ENCODE measurements at places on chromosomes 12 and 14.

DNA sequence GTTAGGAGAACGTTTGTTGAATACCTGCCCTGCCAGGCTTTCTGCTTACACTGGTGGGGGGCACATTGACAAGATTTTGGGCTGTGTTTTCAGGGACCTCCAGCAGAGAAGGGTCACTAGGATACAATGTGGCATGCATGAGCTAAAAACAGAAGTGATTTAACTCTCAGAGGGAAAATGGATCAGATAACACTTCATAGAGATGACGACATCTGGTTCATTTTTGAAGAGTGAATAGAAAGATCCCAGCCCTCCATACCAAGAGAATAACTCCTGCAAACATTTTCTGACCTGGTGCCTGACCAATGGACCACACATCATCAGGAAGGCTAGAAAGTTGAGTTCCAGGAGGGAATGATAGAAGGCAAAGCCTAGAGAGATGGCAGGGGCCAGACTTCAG lies 33.7 kb downstream of the CKB start:
- no peak for DNase-seq

- DNase-seq: no peak
Measured at GRCh38 chr14:92525322-92526095, 11.9 kb downstream of the RIN3 start.

- DNase-seq: peak; percentile 82
Measured at GRCh38 chr12:49336645-49337584, at the start of gene C1QL4. TSS of gene C1QL4 (minus strand) at chr12:49337188. CDS start at chr12:49336477, 711 bp downstream.

DNA sequence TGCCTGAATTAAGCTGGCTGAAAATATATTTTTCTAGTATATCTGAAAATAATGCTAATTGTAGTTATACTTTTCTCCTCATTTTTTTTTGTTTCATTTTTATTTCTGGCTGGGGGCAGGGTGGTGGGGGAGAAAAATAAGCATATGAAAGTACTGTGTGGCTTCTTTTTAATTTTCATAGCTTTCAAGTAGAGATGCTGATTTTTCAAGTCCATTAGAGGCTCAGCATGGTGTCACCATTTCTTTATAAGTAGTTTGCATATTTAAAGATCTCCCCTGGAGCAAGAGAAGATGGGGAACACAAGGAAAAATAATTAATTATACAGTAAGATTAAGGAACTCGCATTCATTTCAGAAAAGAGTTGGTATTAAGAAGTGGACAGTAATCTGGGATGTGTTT lies 27.1 kb downstream of the TTC8 start:
- DNase-seq: no peak

DNA sequence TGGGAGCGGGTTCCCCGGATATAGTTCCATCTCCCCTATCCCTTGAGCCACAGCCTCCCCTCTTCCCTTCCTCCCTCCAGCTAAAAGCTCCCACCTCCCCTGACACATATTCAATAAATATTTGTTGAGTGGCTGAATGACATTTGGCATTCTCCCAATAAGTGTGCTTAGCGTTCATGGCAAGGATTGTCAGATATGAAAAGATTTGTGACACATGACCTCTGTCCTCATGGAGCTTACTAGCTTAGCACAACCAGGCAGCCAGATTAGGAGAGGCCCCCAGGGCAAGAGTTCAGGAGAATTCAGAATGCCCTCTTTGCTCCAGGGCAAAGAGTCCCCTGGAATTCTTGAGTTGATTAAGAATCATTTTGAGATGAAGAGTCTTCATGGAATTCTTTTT lies 22.5 kb upstream of the SLC6A12 start:
- DNase-seq: no peak

DNA sequence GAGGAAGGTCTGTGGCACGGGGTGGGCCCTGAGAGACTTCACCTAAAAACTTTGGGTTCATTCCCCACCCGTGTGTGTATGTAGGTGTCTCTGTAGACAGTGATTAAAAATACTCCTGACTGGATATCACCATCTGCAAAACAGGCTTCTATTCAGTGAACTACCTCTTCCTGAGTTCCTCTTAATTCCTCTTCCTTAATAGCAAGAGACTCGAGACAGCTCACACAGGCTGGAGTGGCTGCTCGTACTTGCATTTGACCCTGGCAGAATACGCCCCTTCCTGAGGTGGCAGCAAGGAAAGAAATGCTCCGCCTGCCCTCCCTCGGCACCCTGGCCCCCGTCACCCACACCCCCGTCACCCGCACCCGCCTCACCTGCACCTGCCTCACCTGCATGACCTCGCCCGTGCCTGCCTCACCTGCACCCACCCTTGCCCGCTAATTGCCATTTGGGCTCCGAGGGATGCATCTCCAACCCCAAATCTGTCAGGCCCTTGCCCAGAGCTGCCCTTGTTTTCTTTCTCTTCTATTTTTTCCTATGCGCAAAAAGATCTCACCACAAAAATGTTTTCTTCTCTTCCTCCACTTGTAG lies 90.0 kb downstream of the FBXL14 start:
- no peak for DNase-seq

GRCh38 chr12:13060581-13060980 lies 16.4 kb downstream of the FAM234B start:
- no peak for DNase-seq

- no peak for DNase-seq
Measured at GRCh38 chr12:55718015-55718414, 2.2 kb downstream of the BLOC1S1 start.

GRCh38 chr14:74085828-74086227 lies 1.1 kb downstream of the LIN52 start:
- no peak for DNase-seq

- DNase-seq: no peak
Measured at GRCh38 chr14:91230397-91231035, 14.0 kb downstream of the GPR68 start.

DNA sequence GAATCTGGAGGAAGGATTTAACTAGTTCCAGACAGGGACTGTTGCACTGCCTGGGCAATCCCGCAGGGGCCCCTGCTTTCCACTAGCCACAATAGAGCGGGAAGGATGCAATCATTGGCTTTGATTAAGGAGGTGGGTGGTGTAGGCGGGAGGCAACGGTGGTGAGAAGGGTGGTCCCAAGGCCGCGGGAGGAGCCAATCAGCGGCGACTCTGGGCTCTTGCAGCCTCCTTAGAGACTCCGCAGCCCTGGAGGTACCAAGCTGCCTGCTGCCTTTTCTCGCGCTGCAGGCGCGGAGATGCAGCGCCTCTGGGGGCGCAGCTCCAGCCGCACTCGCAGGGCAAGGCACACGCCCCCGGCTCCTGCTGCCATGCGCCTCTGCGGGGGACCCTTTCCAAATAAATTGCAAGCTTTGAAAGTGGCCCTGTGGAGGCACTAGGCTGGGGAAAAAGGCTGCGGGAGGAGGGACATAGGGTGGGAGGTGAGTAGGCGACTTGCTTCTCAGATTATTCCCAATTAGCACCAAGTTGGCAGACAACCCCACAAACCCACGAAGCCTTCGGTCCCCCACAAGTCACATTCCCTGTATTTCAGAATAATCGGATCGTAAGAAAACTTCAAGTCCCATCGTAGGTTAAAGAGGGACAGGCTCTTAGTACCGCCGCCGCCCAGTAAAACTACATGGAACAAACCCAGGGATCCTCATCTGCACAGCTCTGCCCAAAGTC lies 858 bp upstream of the KCNA1 start:
- no peak for DNase-seq

GRCh38 chr14:55701638-55702037 lies 121.6 kb downstream of the KTN1 start:
- DNase-seq: no peak

GRCh38 chr14:60197629-60198303 lies 32.6 kb upstream of the DHRS7 start:
- DNase-seq: no peak

DNA sequence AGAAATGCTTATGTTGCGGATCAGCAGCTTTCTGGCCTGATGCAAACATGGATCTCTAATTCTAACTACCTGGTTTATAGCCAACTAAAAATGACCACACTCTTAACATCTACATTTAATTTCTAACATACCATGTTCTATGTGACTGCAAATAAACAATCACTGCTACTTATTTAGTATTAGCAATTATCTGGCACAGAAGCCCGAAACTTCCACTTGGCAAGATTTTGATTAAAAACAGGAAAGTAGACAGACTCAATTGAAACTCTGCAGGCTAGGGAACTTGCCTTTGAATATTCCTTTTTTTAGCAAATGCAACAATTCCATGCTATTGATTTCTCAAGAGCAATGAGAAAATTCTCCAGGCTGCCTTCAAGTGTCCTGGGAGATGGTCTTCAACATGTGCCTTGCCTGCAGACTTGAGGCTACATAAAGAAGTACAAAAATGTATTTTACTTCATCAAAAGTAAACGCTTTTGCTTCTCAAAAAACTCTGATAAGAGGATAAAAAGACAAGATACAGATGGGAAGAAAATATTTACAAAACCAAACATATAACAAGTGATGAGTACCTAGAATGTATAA lies 9.1 kb upstream of the TMCC3 start:
- no peak for DNase-seq

- DNase-seq: peak; percentile 3
Measured at GRCh38 chr12:38771871-38772270, 133.5 kb downstream of the CPNE8 start.

DNA sequence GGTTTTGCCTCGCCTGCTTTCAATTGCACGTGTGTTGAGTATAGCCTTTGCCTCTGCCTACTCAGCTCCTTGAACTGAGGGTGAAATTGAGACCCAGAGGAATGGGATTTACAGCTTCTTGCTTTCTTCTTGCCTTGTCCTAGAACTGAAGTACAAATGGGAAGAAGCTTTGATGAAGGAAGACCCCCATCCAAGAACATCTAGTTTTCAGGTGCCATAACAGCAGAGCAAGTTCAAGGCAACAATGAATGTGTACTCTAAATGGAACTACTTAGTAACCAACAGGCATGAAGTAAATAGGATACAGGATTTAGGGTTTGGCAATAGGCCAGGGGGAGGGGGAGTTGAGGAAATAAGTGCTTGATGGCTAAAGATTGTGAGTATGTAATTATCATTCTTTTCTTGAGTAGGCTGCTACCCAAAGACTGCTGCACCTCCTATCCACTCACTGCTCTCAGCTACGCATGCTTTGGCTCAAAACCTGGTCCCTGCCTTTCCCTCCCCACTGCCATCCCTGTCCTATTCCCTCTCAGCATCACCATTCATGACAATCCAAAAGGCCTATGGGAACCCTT lies 2.1 kb downstream of the GPX2 start:
- no peak for DNase-seq

- DNase-seq: no peak
Measured at GRCh38 chr14:40292664-40293063, 860.4 kb upstream of the FBXO33 start.

- peak; percentile 20 for DNase-seq
Measured at GRCh38 chr12:49264466-49264872, 413 bp upstream of the TUBA1C start.
